HFFc6 (cell line): ENCODE measurements at places on chromosomes 2 and 18.

- peak; percentile 70 for DNase-seq
These were observed 45.4 kb downstream of the M1AP start for GRCh38 chr2:74602586-74603281.

DNA sequence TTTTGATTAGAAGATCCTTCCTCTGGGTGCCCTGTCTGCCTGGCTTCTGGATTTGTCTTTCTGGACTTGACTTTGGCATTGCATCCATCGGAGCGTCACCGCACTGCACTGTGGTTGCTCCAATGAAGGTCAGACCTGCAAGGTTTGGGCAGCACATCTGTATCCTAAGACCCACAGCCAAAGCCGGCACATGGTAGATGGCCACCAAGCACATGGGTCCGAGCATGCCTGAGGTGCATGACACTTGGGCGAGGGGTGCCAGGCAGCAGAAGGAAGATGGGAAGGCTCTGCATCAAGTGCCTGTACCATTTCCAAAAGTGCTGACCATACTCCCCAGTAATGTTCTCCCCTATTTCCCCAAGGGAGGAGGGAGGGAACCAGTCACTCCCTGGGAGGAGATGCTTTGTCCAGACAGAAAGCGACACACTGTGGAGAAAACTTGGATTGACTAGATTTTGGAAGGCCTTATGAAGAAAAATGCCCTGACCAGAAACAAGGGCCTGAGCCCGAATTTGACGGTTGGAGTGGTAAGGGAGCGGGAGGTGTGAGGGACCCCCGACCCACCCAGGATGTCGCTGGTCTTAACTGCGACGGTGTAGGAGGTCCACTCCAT is 149.9 kb downstream of the LOXHD1 start:
- peak; percentile 9 for DNase-seq

DNA sequence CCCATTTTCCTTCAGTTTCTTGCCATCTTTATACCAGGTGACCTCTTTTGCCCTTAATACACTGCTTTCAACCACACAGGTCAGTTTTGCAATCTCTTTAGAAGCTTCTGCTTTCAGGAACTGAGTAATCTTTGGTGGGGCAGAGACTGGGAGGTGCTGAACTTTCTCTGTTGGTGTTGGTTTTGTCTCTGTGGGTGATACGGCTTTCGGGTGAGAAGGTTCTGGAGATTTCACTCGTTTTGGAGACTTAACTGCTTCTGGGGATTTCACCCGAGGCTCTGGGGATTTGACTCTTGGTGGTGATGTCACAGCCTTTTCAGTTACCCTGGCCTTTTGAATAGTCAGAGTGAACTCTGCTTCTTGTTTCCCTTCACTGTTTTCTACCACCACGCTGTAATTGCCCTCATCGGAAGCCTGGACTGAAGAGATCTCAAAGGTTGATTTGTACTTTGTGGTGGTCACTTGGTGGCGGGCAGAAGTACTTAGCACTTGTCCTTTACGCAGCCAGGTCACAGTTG is 50.4 kb downstream of the PLEKHA3 start:
- DNase-seq, result no peak

- DNase-seq, result no peak
These were observed 23.6 kb upstream of the RAB1A start for GRCh38 chr2:65153515-65153914.

DNA sequence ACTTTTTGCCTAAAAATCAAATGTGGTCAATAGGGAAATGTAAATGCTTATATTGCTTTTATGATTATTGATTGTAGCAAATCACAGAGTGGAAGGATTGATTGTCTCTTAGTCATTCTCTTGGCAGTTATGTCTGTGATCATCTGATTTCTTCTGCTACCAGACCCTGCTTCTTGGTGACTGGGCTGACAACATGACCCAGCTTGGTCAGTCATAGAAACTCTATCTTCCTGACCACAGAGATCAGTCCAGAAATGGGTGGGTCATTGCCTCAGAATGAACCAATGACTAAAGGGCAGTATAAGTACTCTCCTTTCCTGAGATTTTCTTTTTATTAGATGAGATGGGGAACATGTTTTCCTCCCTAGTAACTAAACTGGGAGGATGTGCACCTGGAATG is 87.6 kb downstream of the MAIP1 start:
- peak; percentile 40 for DNase-seq

GRCh38 chr2:9720352-9721093 is 89.7 kb upstream of the YWHAQ start:
- no peak for DNase-seq

DNA sequence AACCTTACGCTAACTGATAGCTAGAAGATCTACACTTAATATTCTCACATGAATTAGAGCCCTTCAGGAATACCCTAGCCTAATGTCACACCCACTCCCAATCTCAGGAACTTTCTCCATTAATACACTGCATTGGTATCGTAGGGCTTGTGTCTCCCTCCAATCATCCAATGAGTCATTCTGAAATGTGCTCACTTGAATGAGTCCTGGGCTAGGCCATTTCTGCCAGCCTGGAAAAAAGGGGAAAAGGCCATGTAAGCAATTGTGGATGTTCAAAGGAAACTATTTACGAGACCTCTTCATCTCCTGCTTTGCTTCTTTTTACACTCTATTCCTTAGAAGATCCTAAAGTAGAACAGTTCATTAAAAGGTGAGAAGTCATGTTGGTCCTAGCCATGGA is 18.8 kb downstream of the ZEB2 start:
- DNase-seq, result no peak

GRCh38 chr2:134233728-134234136 is 20.1 kb upstream of the MGAT5 start:
- no peak for DNase-seq

DNA sequence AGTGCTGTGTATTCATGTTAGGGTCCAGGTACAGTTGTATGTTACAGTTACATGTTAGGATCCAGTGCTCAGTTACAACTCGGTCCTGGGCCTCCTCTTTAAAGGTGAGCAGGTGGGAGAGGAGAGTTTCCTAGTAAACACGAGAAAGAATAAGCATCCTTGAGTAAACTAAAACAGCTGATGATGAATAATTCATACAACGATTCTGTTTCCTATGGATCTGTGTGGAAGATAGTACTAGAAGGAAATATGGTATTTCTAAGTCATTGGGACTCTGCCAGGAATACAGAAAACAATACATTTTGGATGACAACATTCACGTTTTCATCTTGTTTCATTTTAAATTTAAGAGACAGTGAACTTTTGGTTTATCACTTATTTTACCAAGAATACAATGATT is 29.5 kb downstream of the SNTG2 start:
- DNase-seq, result no peak

DNA sequence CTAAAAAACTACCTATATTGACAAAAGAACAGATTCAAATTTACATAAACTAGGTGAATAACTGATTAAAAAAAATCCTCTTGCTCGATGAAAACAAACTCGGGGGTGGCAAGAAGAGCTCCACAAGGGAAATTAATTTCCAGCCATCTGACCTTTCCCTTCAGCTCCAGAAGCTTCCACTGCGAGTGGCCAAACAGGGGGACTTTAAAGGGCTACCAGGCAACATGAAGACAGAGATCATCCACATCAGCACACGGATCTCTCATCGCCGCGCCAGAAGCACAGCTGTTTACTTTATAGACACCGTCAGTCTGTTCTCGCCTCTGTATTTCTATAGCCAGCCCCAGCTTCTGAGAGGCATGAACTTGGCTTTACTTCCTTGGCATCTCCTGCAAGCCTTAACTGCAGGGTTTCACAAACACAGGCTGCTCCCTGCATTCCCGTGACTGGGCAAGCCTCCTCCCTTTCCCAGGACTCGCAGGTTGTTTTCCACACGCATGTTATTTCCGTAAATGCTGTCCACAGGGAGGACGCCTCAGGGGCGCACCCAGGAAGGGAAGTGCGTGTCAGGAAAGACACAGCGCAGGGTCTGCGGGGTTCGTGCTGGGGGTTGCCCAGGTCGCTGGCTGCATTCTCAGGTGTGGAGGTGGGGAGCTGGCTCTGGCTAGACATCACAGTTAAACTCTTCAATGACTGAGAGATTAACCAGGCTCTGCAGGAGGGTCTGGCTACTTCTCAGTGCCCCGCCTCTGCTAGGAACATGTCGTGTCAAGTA is 85.0 kb downstream of the USP40 start:
- no peak for DNase-seq

DNA sequence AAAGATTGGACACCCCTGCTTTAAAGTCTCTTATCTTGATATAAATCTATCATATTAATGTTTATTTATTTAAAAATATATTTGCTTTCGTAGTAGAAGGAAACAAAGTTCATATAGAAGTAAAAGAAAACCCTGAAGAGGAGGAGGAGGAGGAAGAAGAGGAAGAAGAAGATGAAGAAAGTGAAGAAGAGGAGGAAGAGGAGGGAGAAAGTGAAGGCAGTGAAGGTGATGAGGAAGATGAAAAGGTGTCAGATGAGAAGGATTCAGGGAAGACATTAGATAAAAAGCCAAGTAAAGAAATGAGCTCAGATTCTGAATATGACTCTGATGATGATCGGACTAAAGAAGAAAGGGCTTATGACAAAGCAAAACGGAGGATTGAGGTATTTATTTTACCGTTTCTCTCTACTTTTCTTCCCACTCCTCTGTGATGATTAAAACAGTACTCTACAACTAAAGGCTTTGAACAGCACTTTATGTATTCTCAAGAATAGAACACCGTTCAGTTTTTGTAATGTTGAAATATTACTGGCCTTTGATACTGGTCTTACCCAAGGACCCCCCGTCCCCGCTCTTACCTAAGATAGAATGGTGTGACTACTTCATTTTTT is 39.2 kb downstream of the EIF5B start:
- no peak for DNase-seq

GRCh38 chr18:78144669-78145068 is 834.9 kb upstream of the SALL3 start:
- DNase-seq, result no peak
